ENCODE measurements at places on chromosomes 1 and 21.

DNA sequence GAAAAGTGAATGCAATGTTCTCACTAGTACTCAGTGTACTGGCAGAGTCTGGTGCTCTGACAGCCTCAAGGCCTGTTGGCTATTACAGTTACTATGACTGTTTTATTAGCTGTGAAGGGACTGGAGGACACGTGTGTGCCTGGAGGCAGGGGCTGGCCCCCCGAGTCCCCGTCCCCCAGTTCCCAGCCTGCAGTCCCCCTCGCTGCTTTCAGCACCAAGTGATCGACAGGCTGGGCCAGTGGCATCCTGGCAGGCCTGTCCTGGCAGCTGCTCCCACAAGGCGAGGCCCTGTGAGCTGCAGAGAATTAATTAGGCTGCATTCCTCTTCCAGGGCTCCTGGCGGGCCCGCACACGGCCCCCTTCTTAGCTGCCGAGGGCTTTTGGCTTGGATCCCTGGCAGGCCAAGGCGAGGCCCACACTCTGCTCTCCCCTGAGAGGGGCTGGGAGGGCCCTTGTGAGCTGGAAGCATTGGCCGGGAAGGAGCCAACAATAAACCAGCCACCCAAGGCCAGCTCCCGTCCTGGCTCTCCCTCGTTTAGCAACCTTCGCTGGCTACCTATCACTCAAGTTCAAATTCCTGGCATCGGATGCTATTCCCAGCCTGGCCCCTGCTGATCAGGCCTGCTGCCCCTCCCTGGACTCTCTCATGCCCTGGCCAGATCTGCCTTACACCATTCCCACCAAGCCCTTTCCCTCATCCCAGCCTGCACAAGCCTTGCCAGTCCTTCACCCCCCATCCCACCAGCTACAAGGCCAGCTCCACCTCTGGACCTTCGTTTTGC, 9.8 kb downstream of the EDN2 start:
- DNase-seq: no peak

DNA sequence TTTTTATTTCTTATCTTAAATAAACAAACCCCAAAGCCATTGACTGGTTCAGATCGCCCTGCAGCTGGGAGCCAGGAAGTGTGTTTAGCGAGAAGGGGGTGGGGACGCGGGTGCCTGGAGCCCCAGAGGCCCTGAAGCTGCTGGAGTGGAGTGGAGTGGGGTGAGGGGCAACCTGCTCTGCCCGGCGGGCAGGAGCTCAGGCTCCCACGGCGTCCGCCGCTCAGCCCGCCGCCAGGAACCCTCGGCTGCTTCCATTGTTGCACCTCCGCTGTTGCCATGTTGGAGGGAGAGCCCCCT, 673 bp downstream of the PIK3C2B start:
- no peak for DNase-seq

DNA sequence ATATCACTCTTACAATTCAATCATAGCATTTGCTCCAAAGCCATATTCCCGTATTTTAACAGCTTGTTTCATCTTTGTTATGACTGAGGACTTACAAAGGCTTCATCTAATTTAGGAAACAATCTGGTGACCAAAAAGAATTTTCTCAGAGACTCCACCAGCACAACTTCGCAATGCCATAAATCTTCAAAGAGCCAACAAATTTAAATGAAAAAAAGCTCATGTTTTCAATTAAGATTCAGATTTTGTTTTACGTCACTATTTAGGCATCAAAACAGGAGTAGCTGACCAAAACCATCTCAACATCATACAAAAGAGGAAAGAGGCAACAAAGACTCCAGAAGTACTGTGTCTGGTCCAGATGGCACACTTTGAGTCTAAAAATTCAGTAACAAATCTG, 373.3 kb downstream of the TTLL7 start:
- no peak for DNase-seq

DNA sequence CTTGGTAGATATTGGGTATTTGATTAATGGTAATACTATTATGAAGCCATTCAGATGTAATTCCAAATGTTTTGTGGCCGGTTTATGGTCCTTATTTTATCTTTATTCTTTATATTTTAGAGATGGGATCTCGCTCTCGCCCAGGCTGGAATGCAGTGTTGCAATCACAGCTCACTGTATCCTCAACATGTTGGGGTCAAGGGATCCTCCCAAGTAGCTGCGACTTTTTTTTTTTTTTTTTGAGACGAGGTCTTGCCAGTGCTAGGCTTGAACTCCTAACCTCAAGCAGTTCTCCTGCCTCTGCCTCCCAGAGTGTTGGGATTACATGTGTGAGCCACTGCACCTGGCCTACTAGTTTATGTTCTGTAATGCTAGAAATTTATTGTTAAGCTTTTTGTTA, 4.7 kb downstream of the DDI2 start:
- DNase-seq: no peak

DNA sequence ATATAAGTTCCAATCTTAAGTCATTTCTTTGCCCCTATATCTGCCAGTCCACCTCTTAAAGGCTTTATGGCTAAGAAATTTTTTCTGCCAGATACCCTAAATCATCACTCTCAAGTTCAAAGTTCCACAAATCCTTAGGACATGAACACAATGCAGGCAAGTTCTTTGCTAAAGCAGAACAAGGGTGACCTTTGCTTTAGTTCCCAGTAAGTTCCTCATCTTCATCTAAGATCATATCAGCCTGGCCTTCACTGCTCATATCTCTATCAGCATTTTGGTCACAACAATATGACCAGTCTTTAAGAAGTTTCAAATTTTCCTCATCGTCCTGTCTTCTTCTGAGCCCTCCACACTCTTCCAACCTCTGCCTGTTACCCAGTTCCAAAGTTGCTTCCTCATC, 402.2 kb upstream of the RUNX1 start:
- no peak for DNase-seq
